ENCODE measurements at places on chromosomes 3 and 15. TPM values are rescaled to one million over a fixed set of nuclear protein-coding genes. Genes with fewer than 3 reads are reported as not detected.

GRCh38 chr3:94009608-94010007 lies 18.8 kb downstream of the STX19 start:
- no peak for DNase-seq

DNA sequence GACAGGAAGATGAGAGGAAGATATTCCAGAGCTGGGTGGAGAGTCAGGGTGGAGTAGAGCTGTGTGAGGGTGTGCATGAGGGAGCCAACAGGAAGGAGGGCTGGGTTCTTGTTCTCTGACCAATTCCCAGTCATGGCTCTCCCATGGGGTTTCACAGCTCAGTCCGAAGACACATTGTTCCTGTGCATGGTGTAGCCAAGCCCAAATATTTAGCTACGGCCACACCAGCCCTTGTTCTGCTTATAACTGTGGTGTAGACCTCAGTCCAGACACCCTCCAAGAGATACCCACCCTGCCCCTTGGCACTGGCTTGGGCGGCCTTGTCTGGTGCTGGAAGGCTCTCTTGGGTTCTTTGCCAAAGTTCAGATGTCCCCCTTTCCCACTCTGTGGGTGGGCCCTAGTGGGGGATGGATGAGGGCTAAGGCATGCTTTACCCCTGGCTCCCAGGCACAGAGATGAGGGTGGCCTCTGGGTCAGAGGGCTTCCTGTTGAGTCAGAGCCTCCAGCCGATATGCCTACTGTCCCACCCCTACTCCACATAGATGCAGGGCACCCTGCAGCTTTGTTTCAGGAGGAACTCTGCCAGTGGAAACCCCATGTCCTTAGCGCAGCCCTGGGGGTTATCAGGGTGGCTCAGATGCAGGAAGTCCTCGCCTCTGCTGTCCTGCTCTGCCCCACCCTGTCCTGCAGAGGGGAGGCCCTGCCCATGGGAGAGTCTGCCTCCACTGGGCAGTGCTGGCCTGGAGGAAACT lies 271.2 kb upstream of the CTDSPL start:
- no peak for DNase-seq

The CCR2 gene
- polyA plus RNA-seq = 2.1 TPM

DNA sequence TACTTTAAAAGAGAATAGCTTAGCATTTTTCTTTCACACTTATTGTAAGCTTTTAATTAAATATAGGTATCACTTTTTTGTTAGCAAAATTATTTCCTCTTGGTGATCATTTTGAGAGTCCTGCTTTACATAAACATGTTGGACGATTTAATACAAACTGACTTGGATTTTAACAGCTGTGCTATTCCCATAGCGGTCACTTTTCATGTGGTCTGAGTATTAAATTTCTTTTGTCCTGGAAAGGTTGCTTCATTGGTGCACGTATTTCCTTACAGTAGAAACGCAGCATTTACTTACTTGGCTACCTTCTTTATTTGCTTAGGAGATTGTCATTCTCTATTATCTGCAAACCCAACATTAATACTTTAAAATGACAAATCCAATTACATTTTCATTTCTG lies 109.4 kb downstream of the ATG7 start:
- DNase-seq = no peak

DNA sequence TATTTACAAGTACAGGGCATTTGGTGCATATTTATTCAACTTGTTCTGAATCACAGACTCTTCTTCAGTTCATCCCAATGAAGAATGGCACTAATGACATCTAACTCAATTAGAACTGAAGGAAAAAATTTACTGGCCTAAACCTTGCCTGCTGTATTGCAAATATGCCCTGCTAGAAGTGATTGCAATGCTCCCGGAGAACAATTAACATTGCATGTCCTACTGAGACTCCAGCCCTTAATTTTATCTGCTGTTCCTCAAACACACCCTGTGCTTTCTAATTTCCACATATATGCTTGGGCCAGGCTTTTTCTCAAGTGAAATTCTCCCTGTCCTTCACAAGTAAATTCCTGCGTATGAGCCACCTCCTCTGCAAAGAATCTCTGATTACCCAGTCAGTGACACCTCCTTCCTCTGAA lies 8.3 kb downstream of the ACKR4 start:
- no peak for DNase-seq

- DNase-seq = no peak
Measured at GRCh38 chr15:68821190-68821840, 620 bp upstream of the ANP32A start.

DNA sequence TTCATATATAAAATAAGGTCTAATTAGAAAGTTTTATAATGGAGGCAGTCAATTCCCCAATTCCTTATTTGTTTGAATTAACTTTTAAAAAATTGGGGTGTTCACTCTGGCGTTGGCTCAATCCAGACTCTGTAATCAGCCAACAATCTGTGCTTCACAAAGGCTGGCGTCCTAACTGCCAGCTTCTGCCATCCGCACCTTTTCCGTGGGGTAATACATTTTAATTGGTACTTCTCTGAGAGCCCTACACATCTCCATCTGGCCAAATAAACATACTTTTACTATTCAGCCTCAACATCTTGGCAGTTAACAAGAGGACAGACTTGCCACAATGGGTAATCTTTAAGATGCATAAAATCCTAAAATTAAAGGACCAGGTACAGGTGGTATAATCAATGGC lies 125.2 kb upstream of the CCNL1 start:
- no peak for DNase-seq

GRCh38 chr3:354432-354831 lies 157.9 kb downstream of the CHL1 start:
- peak; percentile 36 for DNase-seq

The DZIP1L gene
- polyA plus RNA-seq = 14.9 TPM

The TTLL13 gene
- polyA plus RNA-seq = 0.13 TPM

Data from right renal cortex interstitium (tissue), 3 donors.